Stimulated activated CD8-positive, alpha-beta memory T cell treated with anti-CD3 and anti-CD28 coated beads, Interleukin-15, amount 100 ng/mL, for 4 hours (primary cell): ENCODE measurements at places on chromosomes 2 and 18.

- no peak for DNase-seq
Measured at GRCh38 chr2:172285010-172285621, 142.3 kb upstream of the ITGA6 start.

GRCh38 chr2:104562537-104562936 is 291.4 kb upstream of the POU3F3 start:
- DNase-seq: no peak

DNA sequence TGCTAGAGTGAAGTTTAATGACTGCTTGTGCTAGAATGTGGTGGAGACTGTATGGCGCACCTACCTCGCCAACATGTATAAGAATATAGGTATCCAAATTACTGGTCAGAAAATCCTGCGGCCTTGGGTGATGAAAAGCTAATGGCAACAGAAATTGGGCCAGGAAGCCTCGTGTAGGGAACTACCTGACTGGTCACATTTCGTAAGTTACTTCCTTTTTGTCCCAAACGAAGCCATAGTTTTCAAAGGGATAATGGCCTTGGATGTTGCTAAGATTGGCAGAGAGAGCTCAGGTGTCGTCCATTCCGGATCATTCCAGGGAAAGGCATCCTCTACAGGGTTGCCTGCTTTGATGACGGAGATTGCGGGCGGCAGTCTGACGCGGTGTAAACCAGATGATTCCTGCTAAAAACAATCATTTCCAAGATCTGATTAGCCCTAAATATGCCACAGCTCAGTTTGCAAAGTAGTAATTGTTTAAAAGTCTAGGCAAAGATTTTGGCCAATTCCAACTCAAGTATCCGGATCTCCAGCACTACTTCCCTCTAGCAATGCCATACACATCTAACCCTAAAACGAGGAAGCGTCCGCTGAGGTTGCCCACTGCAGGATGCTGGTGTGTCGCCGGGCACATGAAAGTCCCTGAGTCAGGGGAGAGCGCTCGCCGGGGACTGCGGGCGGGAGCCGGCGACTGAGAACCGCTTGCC is 708 bp upstream of the MALT1 start:
- no peak for DNase-seq

DNA sequence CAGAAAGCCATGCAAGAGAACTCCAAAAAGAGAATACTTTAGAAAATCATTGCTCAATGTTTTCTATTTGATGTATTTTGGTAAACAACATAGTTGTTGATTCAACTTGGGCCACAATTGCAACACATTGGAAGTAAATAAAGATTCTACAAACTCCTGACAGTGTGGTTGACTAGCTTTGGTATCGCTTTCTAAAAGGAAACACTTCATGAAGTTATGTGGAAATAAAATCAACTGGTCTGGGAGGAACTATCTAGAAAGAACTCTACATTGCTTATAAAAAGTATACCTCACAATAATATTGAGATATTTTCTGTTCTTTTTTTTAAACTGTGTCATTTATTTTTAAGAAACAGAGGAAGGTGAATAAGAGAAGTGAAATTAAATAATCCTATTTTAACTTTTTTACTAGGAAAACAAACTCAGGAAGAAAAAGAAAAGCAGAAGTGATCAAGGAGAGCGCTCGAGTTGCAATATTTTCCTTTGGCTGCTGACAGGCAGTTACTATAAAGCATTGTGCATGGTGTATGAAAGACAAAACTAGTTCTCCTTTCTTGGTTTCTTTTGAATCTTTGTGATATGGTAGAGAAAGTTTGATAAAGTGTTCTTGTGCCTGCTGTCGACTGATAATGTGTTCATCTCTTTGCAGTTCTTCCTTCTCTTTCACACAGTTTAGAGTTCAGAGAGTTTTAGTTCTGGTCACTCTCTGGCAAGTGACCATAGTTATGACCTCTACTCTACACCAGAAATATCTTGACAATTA is 3.0 kb downstream of the DHRS9 start:
- no peak for DNase-seq

GRCh38 chr2:129482626-129483025 is 496.8 kb upstream of the RAB6C start:
- DNase-seq: no peak

DNA sequence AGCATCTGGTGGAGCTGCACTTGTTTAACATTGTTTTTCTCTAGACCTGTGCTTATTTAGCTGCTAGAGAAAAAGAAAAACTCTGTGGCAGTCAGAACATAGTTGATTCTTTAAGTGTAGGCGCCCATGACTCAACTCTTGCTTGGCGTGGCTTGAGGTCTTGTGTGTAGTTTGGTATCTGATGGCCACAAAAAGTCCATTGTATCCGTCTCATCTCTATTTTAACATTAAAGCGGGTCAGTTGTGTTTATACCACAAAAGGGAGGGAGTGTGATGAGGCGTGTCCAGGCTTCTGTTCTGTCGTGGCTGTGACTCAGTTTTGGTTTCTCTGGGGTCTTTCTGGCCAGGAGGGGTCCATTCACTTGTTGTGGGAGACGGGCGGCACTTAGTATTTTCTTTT is 24.2 kb upstream of the UGT1A8 start:
- DNase-seq: no peak

DNA sequence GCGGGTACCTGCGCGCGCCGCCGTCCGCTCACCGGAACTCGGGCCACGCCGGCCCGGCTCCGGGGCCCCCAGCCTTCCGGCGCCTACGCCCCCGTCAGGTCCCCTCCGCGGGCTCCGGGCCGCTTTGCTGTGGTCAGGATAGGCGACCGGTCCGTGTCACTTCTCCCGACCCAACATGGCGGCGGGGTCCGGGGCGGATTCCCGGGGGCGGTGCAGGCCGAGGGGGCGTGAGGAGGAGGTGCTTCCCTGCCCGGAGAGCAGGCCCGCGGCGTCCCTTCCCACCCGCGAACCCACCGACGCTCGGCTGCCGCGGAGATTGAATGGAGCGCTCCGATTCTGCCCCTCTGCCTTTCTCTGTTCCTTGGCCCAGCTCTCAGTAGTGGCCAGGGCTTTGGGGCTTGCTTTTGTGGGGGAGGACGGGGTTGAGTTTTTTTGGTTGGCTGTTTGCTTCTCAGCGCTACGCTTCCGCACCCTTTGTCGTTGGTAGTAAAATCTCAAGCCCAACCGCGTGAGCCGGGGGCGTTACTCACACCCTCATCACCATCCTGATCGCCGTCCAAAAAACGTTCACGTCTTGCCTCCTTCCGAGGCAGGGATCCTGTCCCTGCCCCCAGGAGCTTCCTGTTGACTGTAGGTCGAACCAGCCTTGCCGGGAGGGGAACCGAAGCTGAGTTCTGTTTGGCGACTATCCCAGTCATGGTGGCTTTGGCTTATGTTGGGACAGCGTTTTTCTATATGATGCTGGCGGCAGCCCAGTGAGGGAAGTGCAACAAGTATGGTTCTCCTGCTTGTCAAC is 532 bp upstream of the YES1 start:
- peak; percentile 70 for DNase-seq

- no peak for DNase-seq
Measured at GRCh38 chr18:48962994-48963561, 12.3 kb upstream of the SMAD7 start.

- DNase-seq: no peak
Measured at GRCh38 chr2:11438555-11439080, 27.3 kb downstream of the E2F6 start.

GRCh38 chr2:64910972-64911433 is 78.2 kb upstream of the SLC1A4 start:
- DNase-seq: no peak

DNA sequence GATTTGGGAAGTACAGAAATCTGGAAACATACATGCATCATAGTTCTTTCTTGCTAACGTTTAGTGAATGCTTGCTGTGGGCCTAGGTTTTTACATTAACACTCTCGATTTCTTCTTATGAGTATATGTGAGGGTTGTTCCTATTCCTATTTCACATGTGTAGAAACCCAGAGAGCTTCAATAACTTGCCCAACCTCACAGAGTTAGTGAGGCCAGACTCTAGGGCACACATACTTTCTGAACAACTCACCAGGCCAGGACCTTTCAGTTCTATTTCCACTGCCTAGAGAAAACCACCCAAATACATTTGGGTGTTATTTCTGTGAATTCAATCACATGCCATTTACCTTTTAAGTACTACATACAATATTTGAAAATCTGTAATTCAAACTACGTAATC is 8.2 kb upstream of the KCTD1 start:
- no peak for DNase-seq

DNA sequence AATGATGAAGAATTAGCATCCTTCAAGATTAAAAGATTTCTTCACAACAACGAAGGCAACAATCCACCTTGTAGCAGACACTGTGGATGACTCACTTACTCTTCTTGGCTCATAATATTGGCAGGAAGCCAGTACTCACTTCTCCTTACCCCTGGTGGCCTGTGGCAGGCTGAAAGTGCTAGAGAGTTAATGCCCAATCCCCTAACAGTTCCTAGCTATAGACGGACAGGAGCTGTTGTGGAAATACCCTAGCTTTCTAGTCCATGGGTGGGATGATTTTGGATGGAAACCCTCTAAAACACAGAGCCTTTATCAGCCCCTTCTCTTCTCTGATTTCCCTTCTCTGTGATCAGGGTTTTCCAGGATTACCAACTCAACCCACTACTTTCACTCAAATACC is 128.6 kb upstream of the NYAP2 start:
- no peak for DNase-seq

DNA sequence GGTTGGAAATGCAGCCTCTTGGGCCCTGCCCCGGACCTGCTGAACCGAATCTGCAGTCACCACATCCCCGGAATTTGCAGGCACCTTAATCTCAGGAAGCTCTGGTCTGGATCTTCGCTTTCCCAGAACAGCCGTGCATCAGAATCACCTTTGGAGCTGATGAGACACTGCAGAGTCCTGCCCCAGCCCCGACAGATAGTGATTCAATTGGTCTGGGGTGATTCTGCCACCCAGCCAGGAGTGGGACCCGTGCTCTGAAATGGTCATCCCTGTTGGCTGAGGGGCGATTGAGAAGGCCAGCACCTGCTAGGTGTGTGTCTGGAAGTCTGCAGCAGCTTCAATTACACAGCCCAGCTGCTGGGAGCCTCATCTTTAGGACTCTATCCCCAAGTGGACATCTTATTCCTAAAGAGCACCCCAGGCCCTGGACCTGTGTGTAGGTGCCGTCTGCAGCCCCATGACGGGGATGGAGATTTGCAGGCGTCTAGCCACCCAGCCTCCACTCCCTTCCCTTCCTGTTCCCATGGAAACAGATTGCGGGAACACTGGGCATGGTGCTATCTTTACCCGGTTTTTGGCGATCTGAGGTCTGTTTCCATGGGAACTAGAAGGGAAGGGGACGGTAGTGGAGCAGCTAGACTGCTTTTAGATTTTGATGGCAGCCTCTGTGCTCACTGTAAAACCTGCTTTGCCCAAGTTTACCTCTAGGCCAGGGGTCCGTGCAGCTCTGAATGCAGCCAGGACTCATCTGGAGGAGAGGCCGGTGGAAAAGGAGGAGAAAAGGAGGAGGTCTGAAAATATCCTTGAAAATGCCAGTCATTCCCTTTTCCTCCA is 156.1 kb downstream of the LDLRAD4 start:
- no peak for DNase-seq

- no peak for DNase-seq
Measured at GRCh38 chr2:30758191-30758651, 49.0 kb downstream of the CAPN13 start.

- no peak for DNase-seq
Measured at GRCh38 chr2:974502-974901, 23.9 kb downstream of the SNTG2 start.

GRCh38 chr2:23564615-23564960 is 179.6 kb downstream of the KLHL29 start:
- DNase-seq: no peak

DNA sequence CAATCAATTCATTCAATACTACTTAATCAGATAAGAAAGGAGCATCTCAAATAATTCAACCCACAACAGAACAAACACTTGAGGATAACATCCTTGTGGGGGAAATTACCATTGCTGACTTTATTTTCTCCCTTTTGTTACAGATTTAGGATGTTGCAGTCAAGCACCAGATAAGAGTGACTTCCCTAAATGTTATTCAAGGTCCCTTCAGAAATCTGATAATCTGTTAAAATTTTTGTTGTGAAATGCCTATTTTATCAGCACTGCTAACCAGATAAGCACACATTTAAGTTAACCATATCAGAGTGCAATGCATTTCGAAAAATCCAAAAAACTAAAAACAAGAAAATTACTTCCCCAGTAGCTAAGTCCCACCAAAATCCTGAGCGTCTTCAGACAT is 33.5 kb downstream of the SUMO1 start:
- DNase-seq: no peak

DNA sequence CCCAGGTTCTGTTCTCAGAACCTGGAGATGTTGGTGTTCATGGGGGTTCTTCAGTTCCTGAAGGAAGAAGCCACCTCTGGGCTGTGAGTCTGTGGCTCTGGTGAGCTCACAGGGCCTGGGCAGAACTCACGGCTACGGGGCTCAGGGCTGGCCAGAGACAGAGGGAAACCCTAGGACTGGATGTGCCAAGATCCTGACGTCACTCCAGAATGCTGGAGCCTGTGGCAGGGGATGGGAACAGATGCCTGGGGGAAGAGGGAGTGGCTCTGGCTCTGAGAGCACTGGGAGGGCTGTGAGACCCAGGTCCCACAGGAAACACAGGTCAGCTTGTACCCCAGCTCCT is at the start of gene OTOF:
Gene OTOF (minus strand): TSS at position 214 of the 343 bp plus-strand sequence.
- DNase-seq: no peak

- no peak for DNase-seq
Measured at GRCh38 chr2:138827426-138828054, 47.4 kb upstream of the NXPH2 start.

DNA sequence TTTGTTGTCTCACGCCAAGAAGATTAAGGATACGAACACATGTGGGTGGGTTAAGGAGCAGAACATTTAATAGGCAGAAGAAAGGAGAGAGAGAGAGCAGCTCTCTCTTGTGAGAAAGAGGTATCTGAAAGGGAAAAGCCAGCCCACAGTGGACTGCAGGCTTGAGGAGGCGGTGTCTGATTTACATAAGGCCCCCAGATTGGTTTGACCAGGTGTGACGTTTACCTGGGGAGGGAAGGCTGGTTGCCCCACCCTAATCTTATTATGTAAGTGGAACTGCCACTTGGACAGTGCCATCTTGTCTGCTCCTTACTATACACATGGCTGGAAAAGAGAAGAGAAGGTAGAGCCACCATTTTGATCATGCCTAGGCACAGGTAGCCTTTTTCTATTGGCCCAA is 189.2 kb downstream of the NCK2 start:
- DNase-seq: no peak

DNA sequence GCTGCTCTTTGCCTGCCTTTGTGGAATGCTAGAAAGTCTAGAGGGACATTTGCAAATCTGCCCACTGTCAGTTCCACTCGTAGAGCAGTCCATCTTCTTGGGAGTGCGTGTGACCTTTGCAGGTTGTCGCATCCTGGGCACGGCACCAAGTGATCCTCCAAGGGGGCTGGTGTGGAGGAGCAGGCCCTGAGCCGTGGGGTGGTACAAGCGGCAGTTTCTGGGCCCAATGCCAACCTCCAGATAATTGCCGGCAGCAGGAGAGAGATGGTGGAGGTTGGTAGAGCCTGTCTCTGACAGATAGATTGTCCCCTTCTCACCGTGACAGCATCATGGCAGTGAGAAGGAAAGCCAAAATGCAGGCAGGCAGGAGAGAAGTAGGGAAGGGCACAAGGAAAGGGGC is 150.7 kb upstream of the SLC14A2 start:
- DNase-seq: no peak
